ENCODE measurements at places on chromosomes 6 and 20.

DNA sequence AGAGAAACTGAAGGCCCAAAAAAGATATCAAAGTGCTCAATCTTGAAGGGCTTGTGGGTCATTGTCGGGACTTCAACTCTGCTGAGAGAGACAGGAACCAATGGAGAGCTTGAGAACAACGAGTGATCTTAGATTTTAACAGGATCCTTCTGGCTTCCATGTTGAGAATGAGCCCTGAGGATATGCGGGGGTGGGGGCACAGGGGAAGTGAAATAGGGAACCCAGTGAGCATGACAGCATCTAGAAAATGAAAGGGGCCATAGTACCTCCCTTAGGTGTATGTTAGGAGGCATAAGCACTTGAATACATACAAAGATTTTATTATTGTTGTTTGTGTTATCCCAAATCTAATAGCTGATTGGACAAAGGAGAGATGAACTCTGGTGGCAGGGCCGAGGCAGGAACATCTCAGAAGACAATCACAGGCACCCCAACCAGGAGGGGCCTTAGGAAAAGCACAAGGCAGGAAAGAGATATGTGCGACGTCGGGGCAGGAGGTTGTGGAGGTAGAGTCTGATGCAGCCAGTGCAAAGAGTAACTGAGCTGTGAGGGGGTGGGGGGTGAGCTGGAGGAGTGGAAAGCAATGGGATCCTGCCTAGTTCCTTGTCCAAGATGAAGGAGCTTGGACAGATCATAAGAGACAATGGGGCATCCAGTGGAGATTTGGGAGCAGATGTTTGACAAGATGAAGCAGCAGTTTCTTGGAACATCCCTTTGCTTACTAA, 10.4 kb downstream of the TGM6 start:
- DNase-seq = no peak

GRCh38 chr6:44742828-44743372, 355.4 kb downstream of the CDC5L start:
- DNase-seq = no peak

- no peak for DNase-seq
These were observed 21.6 kb upstream of the CHRNA4 start for GRCh38 chr20:63382551-63383300.

DNA sequence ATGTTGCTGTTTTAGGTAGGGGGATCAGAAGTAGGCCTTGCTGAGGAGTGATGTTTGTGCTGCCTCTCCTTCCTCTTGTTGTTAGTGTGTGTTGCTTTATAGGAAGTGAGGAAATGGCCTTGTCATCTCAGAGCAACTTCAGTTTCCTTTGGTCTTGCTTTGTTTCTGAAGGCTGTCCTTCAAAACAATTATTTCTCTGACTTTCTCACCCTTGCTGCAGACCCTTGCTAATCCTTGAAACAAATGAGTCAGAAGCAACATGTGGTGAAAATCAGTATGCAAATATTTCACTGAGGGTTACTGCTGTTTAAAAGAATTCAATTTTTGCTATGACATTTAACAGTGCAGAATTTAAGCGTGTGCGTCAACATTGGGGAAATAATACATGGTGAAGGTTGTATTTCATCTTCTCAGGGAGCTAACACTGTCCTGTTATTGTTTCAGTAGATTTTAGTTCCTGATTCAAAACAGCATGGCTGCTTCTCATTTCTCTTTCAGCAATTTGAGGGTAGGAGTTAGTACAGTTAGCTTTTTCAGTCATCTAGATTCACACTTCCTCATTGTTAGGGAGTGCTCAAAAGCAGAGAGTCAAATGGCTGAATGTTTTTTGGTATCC, 13.8 kb downstream of the RNF144B start:
- no peak for DNase-seq

- no peak for DNase-seq
These were observed 568.7 kb upstream of the NOX3 start for GRCh38 chr6:156024339-156024738.

- no peak for DNase-seq
These were observed 582.3 kb upstream of the GJE1 start for GRCh38 chr6:141550471-141550870.

- DNase-seq = no peak
These were observed 3.9 kb upstream of the SULF2 start for GRCh38 chr20:47789081-47789763.

- DNase-seq = no peak
These were observed 56.6 kb downstream of the PHF20 start for GRCh38 chr20:35828434-35828833.

- no peak for DNase-seq
These were observed 213.6 kb upstream of the DTNBP1 start for GRCh38 chr6:15876406-15876805.

DNA sequence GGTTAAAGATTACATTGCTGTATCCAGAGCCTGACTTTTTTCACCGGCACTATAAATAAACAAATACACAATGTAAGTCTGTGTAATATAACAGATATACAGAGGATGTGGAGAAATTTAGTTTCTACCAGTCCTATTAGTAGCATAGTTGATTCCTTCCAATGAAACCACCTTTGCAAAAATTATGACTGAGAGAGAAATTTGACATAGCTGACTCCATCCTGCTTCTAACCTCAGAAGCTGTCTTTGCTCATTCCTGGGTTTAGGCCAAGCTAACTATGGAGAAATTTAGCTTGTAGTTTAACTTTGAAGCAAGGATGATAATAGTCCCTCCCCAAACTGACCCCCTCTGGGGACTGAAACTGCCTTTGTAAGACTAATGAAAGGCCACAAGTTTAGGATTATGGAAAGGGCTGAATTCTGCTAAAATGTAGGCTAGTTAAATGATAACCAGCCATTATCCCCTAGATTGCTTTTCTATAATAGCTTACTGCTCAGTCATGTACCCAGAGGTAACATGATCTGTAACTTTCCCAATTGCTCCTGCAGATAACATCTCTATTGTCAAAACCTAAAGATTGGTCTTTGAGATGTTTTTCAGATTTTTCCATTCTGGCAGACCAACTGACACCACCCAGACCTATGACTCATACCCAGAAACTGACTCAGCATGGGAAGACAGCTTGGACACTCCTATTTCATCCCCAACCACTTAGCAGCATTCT, 172.8 kb upstream of the ARG1 start:
- no peak for DNase-seq

DNA sequence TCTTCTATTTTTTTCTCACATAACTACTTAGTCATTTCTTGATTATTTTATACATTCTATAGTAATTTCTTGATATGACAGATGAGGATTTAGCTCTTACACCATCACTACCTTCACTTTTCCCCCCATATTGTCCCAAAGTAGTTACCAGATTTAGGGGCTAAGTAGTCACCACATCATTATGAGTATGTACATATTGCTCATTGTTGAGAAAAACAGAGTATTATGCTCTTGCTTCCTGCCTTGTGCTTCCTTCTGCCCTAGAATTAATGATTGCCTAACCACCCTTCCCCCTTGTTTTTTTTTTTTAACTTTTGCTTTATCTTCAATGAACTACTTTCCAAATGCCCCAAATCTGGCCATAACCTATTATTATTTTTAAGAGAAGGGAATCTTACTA, 6.8 kb upstream of the HLA-B start:
- DNase-seq = no peak

DNA sequence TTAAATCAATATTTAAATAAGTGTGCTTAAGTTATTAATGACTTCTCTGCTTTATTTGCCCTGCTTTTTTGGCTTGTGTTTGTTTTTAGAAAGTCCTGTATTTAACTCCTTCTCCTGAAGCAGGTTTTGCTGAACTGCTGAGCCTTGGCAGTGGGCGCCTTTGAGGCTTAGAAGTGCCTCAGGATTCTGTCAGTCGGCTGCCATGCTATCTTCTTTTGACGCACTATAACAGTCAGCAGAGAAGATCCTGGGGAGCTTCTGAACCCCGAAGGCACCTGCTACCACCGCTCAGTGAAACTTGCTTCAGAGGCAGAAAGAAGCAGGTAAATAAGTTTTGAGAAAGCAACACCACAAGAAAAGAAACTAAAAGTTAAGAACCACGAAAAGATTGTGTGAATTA, 22.4 kb downstream of the PCMT1 start:
- DNase-seq = no peak

DNA sequence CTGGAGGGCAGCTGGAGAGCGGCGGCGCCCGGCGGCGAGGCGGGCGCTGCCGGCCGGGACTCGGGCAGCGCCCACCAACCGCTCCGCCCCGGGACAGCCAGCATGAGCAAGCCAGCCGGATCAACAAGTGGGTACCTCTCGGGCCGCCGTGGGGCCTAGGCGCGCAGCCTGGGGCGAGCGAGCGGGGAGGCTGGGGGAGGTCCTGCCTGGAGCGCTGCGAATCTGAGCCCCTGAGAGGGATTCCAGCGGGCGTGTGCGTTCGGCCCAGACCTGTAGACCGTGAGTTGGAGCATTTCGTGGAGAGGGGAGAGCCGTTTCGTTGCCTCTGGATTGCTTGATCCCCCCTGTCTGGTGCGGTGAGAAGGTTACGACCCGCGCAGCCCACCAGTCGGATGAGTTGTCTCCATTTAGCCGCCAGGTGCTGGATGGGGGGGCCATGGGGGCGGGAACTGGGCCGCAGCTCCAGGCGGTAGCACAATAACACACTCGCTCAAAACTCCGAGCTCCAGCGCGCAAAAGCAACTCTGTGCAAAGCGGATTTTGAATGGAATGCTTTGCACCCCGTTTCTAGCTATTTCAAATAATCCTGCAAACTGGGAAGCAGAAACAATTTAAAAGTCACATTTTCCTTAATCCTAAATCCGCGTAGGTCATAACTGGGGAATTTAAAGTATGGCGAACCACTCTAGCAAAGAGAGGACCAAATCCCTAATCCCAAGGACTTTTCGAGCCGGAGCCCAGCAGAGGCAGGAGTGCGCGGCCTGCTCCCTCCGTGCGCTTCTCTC, 1.0 kb downstream of the NR2E1 start:
- DNase-seq = no peak

DNA sequence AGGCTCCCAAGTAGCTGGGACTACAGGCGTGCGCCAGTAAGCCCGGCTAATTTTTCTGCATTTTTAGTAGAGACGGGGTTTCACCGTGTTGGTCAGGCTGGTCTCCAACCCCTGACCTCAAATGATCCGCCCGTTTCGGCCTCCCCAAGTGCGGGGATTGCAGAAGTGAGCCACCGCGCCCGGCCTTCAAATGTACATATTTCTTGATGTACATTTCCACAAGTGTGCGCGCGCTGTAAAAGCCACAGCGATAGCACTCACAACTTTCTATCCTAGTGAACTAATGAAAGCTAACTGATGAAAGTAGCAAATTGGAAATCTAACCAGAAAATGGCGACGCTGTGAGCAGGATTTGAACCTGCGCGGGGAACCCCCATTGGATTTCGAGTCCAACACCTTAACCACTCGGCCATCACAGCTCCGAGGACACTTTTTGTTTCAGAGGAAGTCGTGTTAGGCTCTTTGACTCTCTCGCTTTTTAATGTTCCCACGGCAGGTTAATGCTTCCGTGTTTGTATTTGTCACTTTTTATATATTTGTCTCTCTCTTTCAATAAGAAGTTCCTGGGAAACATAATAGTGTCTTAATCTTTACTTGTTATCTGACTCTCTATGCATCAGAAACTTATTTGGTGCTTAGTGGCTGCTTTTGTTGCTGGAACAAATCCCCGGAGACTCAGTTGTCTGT, 199.4 kb upstream of the ZNF184 start:
- no peak for DNase-seq

GRCh38 chr6:6643398-6643797, 54.9 kb downstream of the LY86 start:
- no peak for DNase-seq

DNA sequence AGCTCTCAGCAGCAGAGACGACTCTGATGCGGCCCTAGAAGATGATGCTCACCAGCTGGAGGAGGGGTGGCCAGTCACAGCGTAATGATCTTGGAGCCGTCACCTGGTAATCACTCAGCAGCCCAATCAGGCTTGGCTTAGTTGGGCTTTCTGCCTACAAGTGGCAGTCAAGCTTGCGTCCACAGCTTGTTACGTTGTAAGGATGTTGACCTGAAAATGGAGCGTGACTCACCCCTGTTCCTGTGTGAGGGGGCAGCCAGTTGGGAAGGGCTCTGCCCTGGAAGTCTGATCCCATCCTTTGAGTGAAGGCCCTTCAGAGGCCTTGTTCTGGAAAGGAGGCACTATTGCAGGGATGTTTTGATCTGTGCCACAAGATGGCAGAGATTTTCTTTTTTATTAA, 49.8 kb downstream of the SPATA2 start:
- DNase-seq = no peak

- no peak for DNase-seq
These were observed 89.4 kb downstream of the PLG start for GRCh38 chr6:160791459-160791858.

- DNase-seq = no peak
These were observed 7.0 kb downstream of the MICAL1 start for GRCh38 chr6:109448615-109449014.

DNA sequence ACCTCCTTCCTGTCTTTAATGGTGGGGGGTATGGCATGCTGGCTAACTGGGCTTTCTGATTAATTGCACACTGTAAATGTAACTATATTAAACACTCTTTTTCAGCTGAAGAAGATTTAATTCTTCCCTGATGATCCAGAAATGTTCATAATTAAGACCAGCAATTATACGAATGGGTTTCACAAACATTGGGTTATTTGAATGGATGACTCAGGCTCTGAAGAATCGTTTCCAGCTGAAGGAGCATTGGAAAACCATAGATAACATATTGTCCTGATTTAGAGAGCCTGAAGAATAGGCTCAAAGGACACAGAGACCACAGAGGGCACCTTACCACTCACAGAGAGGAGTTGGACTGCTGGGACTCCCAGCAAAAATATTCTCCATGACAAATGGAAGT, 130.7 kb upstream of the SSTR4 start:
- no peak for DNase-seq

GRCh38 chr20:1894471-1894950, 696 bp upstream of the SIRPA start:
- DNase-seq = no peak

DNA sequence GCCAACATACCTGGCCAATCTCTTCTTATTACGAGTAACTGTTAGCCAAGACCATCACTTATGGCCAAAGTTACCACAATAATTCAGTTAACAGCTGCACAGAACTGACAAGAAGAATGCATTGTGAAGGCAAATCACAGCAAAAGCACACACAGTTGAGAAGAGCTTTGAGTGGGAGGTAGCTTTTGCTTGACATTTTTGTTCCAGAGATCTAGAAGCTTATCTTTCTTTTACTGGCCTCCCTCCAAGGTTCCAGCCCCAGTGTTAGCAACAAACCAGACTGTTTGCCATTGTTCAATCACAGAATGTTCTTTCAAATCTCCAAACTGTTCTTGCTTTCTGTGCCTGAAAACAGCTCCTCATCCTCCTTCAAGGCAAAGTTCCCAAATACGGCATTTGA, 35.9 kb upstream of the IRAK1BP1 start:
- no peak for DNase-seq

DNA sequence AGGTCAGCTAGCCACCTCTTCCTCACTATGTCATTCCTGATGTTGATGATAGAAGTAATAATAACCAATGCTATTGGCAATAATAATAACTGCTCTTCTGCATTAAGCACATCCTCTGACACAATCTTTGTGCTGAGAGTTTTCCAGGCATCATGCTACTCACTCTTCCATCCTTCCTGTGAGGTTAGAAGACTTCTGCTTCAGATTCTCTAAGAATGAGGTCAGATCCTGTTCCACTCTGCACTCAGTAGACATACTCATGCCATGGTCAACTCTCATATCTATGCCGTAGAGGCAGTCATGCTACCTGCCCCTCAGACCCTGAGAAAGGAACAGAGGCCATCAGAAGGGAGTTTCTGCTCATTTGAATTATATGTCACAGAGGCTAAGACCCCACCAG, 98.1 kb upstream of the TOP1 start:
- DNase-seq = no peak

- DNase-seq = no peak
These were observed 114.0 kb upstream of the NEDD9 start for GRCh38 chr6:11346516-11346915.

- no peak for DNase-seq
These were observed 636 bp downstream of the RCAN2 start for GRCh38 chr6:46490425-46491200.

Data from activated CD4-positive, CD25-positive, alpha-beta regulatory T cell (primary cell).